Epithelial cell of proximal tubule (primary cell): ENCODE measurements at places on chromosomes 2 and 18. TPM values are rescaled to one million over a fixed set of nuclear protein-coding genes. Genes with fewer than 3 reads are reported as not detected.

DNA sequence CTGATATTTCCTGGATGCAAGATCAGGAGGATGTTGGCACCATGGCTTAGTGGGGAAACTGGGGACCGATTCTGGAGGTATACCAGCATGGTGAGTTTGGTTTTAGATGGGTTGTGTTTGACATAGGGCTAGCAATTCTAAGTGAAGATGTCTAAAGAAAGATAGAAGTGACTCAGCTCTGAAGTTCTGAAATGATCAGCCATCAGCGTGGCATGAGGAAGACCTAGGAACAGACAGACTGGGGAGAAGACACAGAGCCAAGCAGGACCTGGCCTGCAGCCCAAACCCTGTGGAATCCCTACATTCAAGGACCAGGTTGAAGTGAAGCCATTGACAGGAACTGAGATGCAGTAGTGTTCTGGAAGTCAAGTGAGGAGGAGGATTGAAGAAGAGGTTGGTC lies 39.8 kb downstream of the HRH4 start:
- DNase-seq, result no peak

GRCh38 chr2:51153236-51153635 lies 121.3 kb upstream of the NRXN1 start:
- DNase-seq, result no peak

DNA sequence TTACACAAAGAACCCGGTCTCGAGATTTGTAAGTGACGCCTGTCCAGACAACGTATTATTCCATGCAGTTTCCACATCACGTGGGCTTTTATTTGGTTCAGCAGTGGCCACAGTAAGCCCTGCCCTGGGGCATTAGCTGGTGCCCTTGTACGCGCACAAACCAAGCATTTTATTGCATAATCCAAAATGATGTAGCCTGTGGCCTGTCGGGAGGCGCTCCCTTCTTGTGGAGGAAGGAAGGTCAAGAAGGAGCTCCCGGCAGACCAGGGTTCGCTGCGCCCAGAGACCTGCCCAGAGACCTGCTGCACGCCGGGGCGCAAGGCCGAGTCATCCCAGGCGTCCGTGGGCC lies 179.6 kb upstream of the ALKAL2 start:
- no peak for DNase-seq

- DNase-seq, result no peak
These were observed 213.6 kb downstream of the ATAD2B start for GRCh38 chr2:23713351-23713750.

GRCh38 chr18:24128700-24129099 lies 10.2 kb upstream of the CABYR start:
- no peak for DNase-seq

GRCh38 chr2:64825831-64826491 lies 163.2 kb upstream of the SLC1A4 start:
- no peak for DNase-seq

DNA sequence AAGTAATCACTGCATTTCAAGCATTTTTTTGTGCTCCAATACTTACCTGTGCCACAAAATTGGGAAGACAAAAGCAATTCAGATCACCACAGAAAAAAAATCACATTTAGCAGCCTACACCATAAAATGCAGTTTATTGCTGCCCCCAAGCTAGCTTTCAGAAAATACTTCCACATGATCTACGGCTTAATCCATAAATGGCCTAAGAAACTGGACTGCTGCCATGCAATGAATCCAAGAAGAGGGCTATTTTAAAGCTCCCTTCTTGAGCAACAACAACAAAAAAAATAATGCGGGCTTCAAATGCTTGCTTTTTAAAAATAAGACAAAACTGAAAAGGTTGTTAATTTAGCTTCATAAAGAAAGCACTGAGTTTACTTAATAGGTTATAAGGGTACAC lies 272.3 kb downstream of the RAD51AP2 start:
- DNase-seq, result no peak

- DNase-seq, result no peak
These were observed 5.4 kb downstream of the RAB11FIP5 start for GRCh38 chr2:73107211-73107926.

GRCh38 chr2:203629699-203630098 lies 76.7 kb upstream of the CD28 start:
- DNase-seq, result no peak

DNA sequence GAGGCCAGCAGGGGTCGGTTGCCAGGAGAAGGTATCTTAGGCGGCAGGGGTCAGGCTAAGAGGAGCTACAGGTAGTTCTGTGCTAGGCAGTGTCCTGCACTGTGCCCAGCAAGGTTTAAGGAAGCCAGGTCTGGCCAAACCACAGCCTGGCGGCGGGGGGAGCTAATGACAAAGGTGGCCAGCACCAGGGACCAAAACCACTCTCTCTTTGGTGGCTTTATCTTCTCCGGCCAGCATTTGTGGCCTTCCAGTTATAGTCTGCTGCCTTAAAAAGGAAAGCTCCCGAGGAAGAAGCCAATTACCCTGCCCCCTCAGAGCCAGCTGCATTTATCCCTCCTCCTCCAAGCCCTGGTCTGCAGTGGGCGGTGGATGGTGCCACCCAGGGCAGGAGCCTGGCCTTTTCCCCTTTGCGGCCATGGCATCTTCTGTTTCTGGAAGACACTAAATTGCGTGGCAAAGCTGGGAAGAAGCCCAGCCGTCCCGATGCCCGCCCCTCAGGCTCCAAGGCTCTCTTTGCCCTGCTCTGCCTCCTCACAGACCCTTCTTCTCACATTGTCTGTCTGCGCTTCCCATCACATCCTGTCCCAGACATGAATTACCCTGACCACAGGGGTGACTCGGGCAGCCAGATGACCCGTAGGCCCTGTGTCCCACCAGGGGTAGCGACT lies 94.6 kb downstream of the EN1 start:
- DNase-seq, result no peak

GRCh38 chr18:76499637-76500340 lies 4.7 kb upstream of the ZNF516 start:
- DNase-seq, result no peak

FAM237A gene
- not detected in 2 replicates for total RNA-seq

NTSR2 gene
- not detected in 2 replicates for total RNA-seq

FKBP1B gene
- 12.4 and 20.6 TPM in 2 replicates for total RNA-seq

LOXHD1 gene
- not detected in 2 replicates for total RNA-seq
